Fibroblast of villous mesenchyme (primary cell): ENCODE measurements at places on chromosomes 12 and 14. TPM values are rescaled to one million over a fixed set of nuclear protein-coding genes. Genes with fewer than 3 reads are reported as not detected.

PTHLH gene
- total RNA-seq: 1.3 and 1.6 TPM in 2 replicates

AGAP2 gene
- total RNA-seq: 0.32 and 0.43 TPM in 2 replicates

DACT1 gene
- total RNA-seq: 6.9 and 35.8 TPM in 2 replicates

KRT3 gene
- not detected in 2 replicates for total RNA-seq

SAMD15 gene
- total RNA-seq: 1.3 and 1.6 TPM in 2 replicates

NANOG gene
- not detected in 2 replicates for total RNA-seq

IQSEC3 gene
- total RNA-seq: under 0.01 TPM in 2 replicates

TAS2R10 gene
- total RNA-seq: 0.86 and 0.97 TPM in 2 replicates

AQP2 gene
- not detected in 2 replicates for total RNA-seq
